CD4-positive, alpha-beta T cell treated with Interleukin-21 for 1 hour (primary cell): ENCODE measurements at places on chromosomes 6 and 20.

DNA sequence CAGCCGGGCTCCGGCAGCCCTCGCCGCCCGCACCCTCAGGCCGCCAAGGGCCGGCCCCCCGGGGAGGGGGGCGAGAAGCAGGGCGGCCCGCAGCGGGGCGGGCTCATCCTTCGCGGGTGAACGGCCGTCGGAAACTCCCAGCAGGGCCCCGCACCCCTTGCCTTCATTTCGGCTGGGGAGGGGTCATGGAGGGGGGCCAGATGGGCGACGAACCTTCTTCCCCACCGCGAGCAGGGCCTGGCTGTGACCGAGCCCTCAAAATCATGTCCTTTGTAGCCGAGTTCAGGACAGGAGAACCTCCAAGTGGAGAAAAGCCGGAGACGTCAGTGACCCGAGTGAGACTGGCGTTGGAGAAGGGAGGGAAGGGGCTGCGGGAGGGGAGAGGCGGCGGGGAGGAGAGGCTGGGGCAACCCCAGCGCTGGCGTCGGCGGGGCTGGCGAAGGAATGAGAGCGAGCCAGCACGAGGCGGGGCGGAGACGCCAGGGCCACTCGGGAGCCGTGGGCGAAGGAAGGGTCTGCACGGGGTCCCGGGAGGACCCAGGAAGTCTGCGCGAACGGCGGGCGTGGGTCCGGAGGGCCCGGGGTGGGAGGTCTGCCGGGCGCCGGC is 571 bp upstream of the FOXC1 start:
- no peak for DNase-seq

DNA sequence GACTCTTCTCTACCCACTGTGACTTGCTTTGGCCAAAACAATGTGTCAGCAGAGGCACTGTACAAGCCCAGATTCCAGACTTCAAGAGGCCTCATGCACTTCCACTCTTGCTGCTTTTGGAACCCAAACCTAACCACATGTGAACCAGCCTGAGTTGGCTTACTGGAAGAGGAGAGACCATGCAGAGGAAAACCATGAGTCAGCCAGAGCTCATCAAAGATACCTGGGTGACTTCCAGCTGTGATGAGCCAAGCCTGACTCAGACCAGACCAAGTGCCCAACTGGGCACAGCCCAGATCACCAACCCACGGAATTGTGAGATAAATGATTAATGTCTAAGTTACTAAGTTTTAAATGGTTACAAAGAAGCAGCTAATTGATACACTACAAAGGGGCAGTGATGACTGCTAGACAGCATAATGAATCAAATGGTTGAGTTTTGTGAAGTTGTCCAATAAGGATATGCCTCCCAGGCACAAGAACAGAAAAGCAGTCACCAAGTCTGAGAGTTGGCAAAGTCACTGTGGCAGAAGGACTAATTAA is 16.2 kb upstream of the BEND6 start:
- no peak for DNase-seq

GRCh38 chr20:19909725-19910124 is 107.4 kb upstream of the NAA20 start:
- DNase-seq, result no peak

DNA sequence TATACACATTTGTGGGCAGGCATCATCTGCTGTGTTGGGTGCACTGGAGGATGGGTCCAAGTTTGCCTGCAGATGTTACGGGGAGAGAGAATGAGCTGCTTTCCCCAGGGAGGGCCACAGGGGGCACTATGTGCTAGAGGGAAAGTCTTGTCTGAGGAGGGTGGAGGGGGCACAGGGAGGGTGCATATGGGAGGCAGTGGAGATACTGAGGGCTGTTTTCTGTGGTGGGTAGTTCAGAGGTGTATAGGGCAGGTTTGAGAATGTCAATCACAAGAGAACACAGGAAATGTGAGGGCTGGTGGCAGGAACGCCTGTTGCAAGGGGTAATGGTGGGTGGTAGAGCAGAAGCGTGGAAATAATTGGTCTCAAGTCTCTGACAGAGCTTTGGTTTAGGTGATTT is 7.7 kb upstream of the PTPRA start:
- DNase-seq, result peak; percentile 54

DNA sequence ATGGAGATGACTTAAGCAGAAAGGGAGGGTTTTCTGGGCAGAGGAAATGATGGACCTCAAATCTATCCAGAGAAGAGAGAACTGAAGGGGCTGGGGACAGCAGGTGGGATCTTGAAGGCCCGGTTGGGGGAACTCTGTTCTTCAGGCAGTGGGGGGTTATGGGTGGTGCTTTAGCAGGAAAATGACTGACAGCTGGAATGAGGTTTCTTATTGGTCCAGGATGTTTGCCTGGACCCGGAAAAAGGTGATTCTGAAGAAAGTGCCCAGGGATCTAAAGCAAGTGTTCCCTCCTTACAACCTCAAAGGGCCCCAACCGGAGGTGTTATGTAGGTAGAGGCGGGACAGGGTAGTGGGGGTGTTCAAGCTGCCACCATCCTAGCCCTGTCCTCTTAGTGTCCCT is 11.3 kb upstream of the LKAAEAR1 start:
- DNase-seq, result no peak

DNA sequence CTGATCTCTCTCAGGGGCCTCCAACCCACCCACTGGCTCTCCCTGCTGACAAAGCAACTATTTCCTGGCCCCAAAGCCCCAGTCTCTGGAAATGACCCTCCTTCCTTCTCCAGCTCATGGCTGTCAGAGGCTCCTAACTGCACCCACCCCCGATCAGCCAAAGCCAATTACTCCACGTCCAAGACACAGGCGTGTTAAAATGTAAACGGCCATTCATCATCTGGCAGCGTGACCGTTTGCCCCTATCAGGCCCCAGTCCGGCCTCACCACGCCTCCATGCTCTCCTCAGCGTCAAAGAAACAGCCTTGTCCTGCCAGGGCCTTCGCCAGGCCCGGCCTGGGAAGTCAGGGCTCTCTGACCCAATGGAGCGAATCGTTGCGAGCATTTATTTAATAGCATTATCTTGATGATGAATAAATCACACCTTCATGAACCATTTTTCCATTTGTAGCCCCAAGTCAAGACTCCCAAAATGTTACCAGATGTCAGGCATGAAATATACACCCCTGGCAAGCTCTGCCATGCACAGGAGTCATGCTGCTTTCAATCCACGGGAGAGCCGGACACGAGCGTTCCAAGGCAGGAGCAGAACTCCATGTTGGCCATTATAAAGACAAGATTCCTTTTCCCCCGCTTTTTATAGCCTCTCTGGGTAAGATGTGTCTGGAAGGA is 17.7 kb downstream of the RIPOR3 start:
- DNase-seq, result no peak
